LNCaP clone FGC (cell line): ENCODE measurements at places on chromosomes 6 and 20.

DNA sequence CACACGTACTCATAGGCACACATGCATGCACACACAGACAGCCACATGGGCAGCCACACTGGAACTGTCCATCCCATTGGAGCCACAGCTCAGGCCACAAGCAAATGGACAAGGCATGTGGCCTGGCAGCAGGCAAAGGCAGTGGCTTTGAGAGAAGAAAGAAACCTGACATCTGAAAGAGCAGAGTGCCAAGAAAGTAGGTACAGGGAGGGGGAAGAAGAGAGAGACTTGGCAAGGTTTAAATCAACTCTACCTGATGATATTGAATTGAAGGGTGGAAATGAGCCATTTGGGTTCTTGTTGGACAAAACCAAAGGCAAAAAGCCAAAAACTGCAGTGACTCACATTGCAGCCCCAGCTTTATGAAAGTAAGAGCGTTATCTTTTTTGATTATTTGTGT lies 142.7 kb downstream of the PCSK2 start:
- DNase-seq: no peak

DNA sequence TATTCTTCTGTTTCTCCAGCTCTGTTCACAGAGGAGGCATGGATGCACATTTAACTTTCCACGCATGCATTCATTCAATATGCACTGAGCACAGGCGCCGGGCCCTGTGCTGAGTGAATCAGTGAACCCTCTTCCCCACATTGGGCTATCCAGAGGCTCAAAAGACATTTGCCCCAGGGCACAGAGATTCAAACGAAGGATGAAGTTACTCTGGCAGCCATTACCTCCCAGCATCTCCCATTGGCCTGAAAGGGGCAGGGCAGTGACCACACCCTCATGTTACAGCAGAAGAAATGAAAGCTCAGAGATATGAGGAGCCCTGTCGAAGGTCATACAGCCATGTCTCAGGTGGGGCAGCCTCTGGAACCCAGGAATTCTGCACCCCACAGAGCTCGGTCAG lies 26.7 kb upstream of the NOL4L start:
- no peak for DNase-seq

DNA sequence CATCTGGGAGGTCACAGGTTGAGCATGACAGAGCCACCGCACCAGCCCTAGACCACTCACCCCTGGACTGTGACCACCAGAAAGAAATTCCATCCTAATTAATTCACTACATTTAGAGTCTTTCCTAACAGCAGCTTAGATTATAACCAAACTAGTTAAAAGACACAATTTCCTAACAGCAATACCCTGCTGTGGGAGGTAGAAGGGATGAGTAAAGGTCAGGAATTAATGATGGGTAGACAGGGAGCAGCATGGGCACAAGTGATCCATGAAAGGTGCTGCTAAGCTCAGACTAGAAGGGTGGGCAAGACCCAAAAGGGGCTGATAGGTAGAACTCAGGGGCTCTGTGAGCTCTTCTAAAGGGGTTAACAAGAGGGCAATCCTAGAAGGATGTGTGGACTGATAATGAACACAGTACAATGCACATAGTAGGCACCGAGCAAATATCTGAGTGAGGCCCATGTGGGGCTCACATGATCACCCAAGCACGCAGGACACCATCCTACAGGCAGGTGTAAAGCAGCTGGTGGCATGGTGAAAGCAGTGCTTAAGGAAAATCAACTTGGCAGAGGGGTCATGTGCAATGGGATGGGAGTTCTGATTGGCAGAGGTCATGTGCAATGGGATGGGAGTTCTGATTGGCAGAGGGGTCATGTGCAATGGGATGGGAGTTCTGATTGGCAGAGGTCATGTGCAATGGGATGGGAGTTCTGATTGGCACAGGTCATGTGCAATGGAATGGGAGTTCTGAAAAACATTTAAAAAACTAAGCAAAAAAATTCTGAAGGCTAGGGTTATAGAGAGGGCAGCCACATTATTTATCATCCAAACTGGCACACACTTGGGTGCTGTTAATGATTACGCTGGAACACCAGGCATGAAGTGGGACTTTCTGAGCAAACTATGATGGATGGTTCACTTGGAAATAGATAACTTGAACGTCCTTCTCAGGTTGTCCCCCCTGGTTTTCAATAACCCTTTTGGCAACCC lies 188.2 kb upstream of the FOXQ1 start:
- DNase-seq: no peak

DNA sequence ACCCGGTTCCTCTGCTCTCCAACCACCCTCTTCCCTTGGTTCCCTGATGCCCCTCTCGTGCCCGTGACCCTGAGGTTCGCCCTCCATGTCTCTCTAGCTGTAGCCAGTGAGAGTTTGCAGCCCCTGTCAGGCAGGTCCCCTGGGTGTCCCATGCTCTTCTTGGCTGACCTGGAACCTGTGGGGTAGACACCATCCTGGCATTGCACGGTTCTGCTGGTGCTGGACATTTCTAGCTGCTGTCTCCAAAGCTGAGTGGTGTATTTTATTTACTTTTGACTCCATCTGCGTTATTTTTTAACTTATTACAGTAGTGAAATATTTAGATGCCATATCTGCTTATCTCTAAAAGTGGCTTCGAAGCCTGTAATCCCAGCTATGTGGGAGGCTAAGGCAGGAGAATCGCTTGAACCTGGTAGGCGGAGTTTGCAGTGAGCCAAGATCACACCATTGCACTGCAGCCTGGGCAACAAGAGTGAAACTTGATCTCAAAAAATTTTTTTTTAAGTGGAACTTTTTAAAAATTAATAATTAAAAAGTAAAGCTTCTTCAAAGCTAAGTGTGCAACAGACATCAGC lies 12.5 kb downstream of the ENTPD6 start:
- DNase-seq: no peak

DNA sequence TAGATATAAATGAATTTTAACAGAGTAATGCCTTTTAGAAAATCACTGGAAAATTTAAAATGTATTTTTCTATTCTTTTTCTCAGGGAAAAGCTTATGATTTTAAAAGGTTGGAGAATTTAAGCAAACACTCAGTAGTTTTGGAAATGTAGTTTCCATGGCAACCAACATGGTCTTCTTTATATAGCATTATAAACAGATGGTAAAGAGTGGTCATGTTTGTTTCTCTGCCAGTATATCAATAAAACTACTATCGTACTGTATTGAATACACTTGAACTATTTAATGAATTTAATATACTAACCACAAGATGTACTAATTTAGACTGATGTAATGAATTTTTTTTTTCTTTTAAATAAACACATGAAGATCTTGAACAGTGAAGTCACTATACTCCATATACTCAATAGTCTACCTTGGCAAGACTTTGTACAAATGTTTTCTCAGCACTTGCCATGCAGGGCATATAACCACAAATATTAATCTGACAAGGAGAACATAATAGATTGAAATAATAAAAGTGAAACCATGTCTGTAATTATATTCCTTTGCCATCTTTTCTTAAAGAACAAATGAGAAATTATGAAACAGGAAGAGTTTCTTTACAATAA lies 105.5 kb downstream of the PDSS2 start:
- no peak for DNase-seq

- no peak for DNase-seq
These were observed 244.1 kb upstream of the TBX18 start for GRCh38 chr6:85008296-85009009.

DNA sequence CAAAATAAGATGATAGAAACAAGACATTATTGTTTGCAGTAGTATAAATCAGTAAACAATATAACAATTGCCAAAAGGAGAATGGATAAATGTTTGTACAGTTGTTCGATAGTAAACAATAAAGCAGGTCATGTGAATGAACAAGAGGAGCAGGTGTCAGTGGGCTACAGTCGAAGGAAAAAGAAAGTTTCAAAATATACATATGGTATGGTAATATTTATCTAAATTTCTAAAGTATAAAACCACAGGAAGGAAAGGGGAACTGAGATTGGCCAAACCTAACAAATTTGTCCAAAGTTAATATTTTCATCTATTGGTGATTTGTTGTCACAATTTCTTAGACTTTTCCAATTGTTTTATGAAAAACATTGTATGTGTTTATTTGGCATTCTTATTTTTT lies 110.9 kb downstream of the SH3BGRL2 start:
- DNase-seq: no peak

GRCh38 chr6:62976566-62976965 lies 234.7 kb upstream of the FKBP1C start:
- DNase-seq: no peak

DNA sequence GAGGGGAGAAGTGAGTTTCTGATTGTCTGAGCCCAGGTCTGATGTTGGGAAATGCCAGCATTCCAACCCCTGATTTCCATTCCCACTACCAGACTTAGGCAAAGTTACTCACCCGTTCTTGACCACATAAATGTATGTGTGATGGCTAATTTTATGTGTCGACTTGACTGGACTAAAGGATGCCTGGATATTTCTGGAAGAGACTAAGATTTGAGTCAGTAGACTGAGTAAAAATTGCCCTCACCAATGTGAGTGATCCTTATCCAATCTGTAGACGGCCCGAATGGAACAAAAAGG lies 95.8 kb upstream of the TAB2 start:
- no peak for DNase-seq

- DNase-seq: peak; percentile 21
These were observed 7.4 kb downstream of the AAR2 start for GRCh38 chr20:36243726-36244125.

DNA sequence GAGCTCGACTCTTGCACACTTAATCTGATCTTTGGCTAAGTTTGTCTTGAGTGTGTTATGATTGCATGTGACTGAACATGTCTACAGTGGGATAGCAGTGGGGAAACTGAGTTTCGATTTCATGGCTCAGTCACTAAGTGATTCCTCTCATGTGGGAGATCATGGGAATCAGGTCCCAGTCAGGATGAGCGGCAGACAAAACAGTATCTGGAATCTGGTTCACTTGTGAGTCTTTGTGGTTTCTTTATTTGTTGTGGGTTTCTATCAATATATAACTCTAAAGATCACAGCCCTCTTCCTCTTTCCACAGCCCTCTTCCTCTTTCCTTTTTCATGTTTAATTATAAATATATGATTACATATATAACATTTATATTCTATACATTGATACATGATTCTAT lies 4.0 kb downstream of the RPP21 start:
- DNase-seq: no peak

GRCh38 chr6:29319931-29320330 lies 18.4 kb downstream of the OR14J1 start:
- DNase-seq: no peak

- DNase-seq: no peak
These were observed 1272.1 kb upstream of the ADGRB3 start for GRCh38 chr6:67362976-67363375.

GRCh38 chr6:26170951-26171841 lies 84.0 kb downstream of the HFE start:
- DNase-seq: no peak

DNA sequence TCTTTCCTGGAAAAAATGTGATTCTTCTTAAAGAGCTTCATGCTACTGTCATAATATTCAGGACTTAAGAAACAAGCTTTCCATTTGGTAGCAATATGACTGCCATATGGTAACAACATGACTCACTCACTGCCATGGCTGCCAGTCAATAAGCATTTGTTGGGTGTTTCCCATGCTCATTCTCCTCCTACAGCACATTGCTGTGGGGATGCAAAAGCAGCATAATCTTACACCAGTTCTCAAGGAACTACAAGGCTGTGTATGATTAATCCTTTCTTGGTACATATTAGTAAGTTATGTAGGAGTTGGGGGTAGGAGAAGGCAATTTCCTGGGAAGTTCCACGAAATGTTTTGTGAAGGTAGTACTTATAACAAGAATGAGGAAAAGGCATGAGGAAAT lies 76.7 kb downstream of the CEP162 start:
- no peak for DNase-seq

DNA sequence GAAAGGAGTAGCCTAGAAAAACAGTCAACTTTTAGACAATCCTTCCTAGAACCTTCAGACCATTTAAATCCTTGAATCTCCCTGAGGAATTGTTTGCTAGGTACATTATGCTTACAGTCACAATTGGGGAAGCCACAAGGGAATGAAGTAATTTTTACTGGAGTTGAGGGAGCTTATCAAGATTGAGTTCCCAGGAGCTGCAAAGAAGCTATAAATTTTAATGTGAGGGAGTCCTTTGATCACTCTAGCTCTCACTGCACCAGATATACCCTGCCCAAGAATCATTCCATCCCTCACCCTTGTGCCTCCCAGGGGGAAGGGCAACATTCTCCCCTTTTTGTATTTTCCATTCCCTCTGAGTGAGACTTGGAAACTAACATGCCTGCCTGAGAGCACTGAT lies 12.3 kb upstream of the ZNF165 start:
- no peak for DNase-seq

GRCh38 chr6:32857156-32857891 lies 3.3 kb downstream of the PSMB9 start:
- no peak for DNase-seq

DNA sequence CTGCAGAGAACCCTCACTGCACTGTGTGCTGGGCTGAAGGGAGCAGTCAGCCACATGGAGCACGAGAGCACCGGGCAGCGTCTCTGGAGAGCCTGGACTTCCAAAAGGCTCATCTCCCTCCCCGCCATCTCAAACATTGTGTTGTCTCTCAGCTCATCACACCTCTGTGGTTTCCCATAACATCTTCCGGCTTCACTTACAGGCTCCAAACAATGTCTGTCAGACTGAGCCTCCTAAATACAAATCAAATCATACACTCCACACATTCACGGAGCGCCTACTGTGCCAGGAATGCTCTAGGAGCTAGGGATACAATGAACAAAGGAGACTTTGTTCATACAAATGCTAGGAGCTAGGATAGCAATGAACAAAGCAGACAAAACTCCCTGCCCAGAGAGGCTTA lies 398.0 kb downstream of the RNGTT start:
- no peak for DNase-seq

DNA sequence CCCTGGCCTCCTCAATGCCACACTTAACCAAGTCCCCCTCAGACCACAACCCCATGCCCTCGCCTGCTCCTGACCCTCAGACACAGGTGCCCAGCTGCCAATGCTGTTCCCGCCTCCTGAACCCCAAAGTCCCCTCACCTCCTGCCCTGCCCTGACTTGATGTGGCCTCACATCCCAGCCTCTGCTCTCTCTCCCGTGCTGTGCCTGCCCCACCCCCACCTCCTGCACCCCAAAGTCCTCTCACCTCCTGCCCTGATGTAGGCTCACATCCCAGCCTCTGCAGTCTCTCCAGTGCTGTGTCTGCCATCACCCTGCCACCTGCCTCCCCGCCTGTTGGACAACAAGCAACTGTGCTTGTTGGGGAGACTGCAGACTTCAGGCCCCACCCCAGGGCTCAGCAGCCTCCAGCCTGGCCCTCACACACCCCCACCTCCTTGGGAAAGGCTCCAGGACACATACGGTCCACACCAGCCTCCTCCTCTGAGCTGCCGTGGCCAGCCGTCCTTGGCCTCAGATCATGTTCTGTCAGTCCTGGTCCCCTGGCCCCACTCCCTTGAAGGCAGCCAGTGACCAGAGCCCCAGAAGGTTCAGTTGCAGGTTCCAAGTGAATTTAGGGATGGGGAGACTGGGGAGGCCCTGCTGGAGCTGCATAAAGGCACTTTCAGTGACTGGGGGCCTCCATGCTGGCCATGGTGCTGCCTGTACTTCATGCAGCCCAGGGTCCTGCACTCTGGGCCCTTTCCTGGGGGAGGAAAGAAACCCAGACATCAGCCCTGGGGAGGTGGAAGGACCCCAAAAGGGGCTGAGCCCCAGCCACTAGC lies 28.4 kb downstream of the YTHDF1 start:
- no peak for DNase-seq
